Activated naive CD8-positive, alpha-beta T cell treated with anti-CD3 and anti-CD28 coated beads, Interleukin-2, amount 50 U/mL, for 24 hours (primary cell): ENCODE measurements at places on chromosomes 5 and 9.

GRCh38 chr9:123419091-123419490 is 63.1 kb downstream of the CRB2 start:
- no peak for DNase-seq
- no peak overlapping the region for H3K4me3 ChIP-seq
- no peaks in the 10 kb centered on the region for H3K4me1 ChIP-seq
- no peak overlapping the region for H3K27ac ChIP-seq
- H3K36me3 ChIP-seq = no peaks in the 10 kb centered on the region

GRCh38 chr5:151633892-151634291 is 42.8 kb upstream of the FAT2 start:
- H3K27ac ChIP-seq = no peak overlapping the region
- no peaks in the 10 kb centered on the region for H3K36me3 ChIP-seq
- no peaks in the 10 kb centered on the region for H3K4me1 ChIP-seq
- no peak for DNase-seq
- H3K4me3 ChIP-seq = no peak overlapping the region

GRCh38 chr5:94345257-94345656 is 273.1 kb downstream of the KIAA0825 start:
- no peak overlapping the region for H3K27ac ChIP-seq
- H3K4me1 ChIP-seq = no peaks in the 10 kb centered on the region
- no peaks in the 10 kb centered on the region for H3K27me3 ChIP-seq
- no peak for DNase-seq
- no peak overlapping the region for H3K4me3 ChIP-seq
- H3K36me3 ChIP-seq = peaks cover 2% of the 10 kb centered on the region

GRCh38 chr5:111584651-111585050 is 72.3 kb upstream of the STARD4 start:
- H3K4me3 ChIP-seq = no peak overlapping the region
- H3K4me1 ChIP-seq = peaks cover 40% of the 10 kb centered on the region
- no peaks in the 10 kb centered on the region for H3K27me3 ChIP-seq
- H3K36me3 ChIP-seq = no peaks in the 10 kb centered on the region
- H3K27ac ChIP-seq = peak overlapping the region; percentile 25

GRCh38 chr9:80878556-80878955 is 810.8 kb downstream of the TLE1 start:
- no peak overlapping the region for H3K4me3 ChIP-seq
- DNase-seq = no peak
- no peaks in the 10 kb centered on the region for H3K4me1 ChIP-seq

DNA sequence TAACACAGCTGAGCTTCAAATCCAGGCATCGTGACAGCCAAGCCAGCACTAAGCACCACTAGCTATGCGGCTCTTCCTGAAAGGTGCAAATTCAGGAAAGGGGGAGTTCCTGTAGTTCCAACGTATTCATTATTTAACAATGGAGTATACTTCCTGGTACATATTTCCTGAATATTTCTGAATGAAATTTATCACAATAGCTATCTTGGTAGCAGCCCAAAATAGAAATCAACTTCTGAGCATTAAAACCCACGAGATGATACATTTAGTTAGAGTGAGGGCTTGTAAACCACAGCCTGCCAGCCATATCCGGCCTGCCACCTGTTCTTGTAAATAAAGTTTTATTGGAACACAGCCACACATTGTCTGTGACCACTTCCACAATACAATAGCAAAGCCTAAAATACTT is 109.7 kb upstream of the RETREG1 start:
- no peak for DNase-seq
- peaks cover 3% of the 10 kb centered on the region for H3K27me3 ChIP-seq
- peaks cover 14% of the 10 kb centered on the region for H3K4me1 ChIP-seq
- no peaks in the 10 kb centered on the region for H3K36me3 ChIP-seq

- no peaks in the 10 kb centered on the region for H3K4me1 ChIP-seq
- no peak overlapping the region for H3K27ac ChIP-seq
- H3K4me3 ChIP-seq = no peak overlapping the region
- peaks cover 3% of the 10 kb centered on the region for H3K27me3 ChIP-seq
These were observed 158.5 kb downstream of the TRPM6 start for GRCh38 chr9:74729136-74729695.

- H3K36me3 ChIP-seq = no peaks in the 10 kb centered on the region
- DNase-seq = no peak
- H3K4me3 ChIP-seq = no peak overlapping the region
- H3K4me1 ChIP-seq = no peaks in the 10 kb centered on the region
These were observed 71.9 kb downstream of the MAP1B start for GRCh38 chr5:72179028-72179815.

DNA sequence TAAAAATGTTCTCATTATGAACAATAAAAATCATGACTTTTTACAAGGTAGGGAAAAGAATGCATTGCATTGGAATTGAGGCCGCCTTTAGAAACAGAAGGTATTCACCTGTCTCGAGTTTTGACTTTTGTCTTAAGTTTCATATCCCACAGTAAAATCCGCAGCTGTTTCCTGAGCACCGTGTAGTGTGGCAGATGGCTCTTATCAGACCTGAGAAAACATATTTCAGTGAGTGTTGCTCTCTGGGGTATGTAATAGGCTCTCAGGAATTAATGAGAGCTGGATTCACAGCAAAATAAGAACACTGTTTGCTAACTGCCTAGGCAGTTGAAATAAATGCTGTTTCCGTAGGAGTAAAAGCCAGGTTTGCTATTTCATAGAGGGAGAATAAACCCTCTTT is 221.4 kb downstream of the CFAP90 start:
- no peak overlapping the region for H3K27ac ChIP-seq
- H3K4me3 ChIP-seq = no peak overlapping the region
- H3K4me1 ChIP-seq = no peaks in the 10 kb centered on the region

DNA sequence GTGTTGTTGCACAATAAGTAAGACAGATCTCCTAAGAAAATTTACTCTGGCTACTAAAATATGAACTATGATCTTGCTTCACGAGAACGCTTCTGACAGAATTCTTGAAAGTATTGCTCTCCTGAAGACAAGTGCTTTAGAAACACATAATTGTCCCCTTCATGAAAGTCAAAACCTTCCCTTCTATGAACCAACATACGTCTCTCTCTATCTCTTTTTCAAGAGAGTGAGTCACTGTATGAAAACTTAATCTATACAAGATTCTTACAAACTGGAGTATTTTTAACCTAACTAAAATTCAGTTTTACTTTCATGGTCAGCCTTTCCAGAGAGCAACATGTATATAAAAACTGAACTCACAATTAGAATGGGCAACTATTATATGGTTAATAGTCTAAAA is 688.0 kb upstream of the CTNND2 start:
- H3K27me3 ChIP-seq = no peaks in the 10 kb centered on the region
- no peak overlapping the region for H3K4me3 ChIP-seq
- DNase-seq = no peak
- H3K4me1 ChIP-seq = no peaks in the 10 kb centered on the region
- H3K27ac ChIP-seq = no peak overlapping the region

GRCh38 chr5:312845-313244 is 8.7 kb upstream of the AHRR start:
- no peak for DNase-seq
- H3K4me3 ChIP-seq = no peak overlapping the region
- peaks cover 9% of the 10 kb centered on the region for H3K36me3 ChIP-seq

DNA sequence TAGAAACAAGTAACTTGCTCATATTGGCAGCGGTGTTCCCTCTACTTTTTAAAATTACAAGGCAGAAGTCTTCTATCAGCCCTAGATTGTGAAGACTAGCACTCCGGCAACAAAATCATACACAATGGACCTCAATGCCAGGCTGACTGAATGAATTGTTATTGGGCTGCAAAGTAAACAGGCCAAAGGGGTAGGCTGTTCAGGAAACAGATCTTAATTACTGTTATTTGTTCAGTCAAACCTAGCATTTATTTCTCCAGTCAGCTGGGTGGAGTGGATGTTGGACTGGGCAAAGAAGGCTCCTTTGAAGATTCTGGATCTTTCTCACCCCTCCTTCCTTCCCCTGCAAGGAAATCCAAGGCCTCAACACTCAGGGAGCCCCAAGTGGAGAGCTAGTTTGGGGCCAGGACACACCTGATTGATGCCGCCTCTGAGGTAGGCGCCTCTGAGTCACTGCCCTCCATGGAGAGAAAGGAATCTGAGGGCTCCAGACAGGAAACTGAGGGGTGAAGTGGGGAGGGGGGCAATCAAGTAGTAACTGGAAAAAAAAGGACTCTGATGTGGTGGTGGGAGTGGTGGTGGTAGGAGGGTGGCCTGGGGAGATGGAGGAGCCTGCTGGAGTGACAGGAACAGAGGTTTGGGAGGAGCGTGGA is 35.5 kb downstream of the SERINC5 start:
- no peak overlapping the region for H3K4me3 ChIP-seq
- no peak for DNase-seq
- H3K27ac ChIP-seq = peak overlapping the region; percentile 73
- H3K27me3 ChIP-seq = no peaks in the 10 kb centered on the region

DNA sequence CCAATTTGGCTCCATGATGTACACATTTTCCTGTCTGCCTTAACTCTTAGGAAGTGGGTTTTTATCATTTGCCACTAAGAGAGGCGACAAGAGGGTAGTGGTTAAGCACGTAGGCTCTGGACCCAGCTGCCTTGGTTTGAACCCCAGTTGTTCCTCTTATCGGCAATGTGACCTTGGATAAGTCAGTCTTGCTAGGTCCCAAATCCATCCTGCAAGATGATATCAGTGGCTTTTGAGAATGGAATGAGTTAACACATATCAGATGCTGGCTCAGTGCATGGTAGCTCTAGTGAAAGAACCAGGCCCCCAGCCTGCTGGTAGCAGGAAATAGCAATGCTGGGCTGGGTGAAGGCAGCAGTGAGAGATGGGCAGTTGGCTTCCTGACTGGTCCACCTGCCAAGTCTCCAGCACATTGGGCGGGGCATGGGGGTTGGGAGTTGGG is 72.5 kb downstream of the STK10 start:
- peak overlapping the region; percentile 100 for H3K27ac ChIP-seq
- no peak for DNase-seq
- H3K27me3 ChIP-seq = peaks cover 4% of the 10 kb centered on the region
- H3K36me3 ChIP-seq = peaks cover 29% of the 10 kb centered on the region
- H3K4me3 ChIP-seq = peak overlapping the region; percentile 88

DNA sequence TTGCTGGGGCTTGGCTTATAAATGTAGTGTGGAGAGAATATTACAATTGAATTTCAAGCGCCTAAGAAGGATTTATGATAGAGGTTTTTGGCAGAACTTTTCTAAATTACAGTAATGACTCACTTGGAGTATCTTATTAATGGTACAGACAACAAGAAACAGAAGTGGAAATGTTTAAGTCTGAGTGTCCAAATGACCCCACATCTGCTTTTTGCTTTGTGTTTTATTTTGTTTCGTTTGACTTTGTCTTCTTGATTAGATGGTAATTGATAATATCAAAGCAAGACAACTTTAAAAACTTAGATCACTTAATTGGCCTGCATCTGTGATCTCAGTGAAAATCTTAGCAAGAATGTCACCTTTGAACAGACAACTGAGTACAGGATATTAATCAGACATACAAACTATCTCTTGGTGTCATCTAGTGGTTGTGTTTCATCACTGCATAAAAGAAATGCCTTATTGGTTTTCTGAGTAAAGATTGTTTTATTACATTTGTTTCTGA is 577.4 kb downstream of the ISL1 start:
- no peak for DNase-seq
- H3K4me1 ChIP-seq = no peaks in the 10 kb centered on the region
- H3K27me3 ChIP-seq = no peaks in the 10 kb centered on the region
- H3K27ac ChIP-seq = no peak overlapping the region

DNA sequence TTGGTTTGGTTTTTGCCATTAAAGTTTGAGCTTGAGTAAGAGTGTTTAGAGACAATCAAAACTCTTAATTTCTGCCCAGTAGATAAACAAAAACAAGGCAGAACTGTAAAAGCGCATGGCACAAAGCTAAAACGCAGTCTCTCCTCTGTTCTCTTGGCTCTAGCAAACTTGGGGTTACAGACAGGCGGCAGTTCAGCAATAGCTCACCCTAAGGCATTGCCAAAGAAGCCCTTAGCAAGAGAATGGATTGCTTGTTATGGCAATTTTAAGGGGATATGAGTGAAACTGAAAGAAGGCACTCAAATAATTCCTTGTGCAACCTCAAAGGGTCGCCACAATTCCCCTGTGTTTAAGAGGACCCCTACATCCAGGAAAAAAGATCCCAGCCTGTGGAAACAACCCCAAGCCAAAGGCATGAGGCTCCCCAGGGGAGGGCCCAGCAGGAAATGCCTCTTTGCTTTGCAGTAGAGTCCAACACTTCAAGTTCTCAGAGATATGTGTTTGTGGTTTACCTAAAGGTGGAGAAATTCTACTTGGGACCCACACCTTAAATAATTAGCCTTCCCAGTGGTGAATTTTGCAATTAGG is 317.0 kb upstream of the MPDZ start:
- H3K27me3 ChIP-seq = no peaks in the 10 kb centered on the region
- DNase-seq = no peak
- H3K36me3 ChIP-seq = no peaks in the 10 kb centered on the region
- no peaks in the 10 kb centered on the region for H3K4me1 ChIP-seq
- H3K27ac ChIP-seq = no peak overlapping the region

DNA sequence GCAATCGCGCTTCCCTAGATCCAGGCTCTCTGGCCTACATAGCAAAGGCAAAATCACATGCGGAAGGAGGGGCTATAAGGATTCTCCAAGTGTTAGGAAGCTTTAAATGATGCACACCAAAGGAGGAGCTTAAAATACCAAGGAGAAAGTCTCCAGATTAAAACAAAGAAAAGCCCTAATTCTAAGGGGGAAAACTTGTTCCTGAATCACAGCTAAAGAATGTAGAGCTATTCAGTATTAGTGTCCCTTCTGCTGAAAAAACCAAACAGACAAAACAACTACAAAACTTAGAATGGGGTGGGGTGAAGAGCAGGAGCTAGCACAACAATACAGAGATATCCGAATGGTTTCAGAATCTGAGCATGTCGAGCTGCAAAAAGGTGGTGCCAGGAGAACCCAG is 213.7 kb downstream of the DCP2 start:
- no peak overlapping the region for H3K27ac ChIP-seq
- H3K27me3 ChIP-seq = no peaks in the 10 kb centered on the region
- peaks cover 1% of the 10 kb centered on the region for H3K36me3 ChIP-seq
- H3K4me3 ChIP-seq = no peak overlapping the region

GRCh38 chr5:33400675-33401074 is 40.1 kb upstream of the TARS1 start:
- H3K27me3 ChIP-seq = peaks cover 2% of the 10 kb centered on the region
- H3K27ac ChIP-seq = no peak overlapping the region
- no peak for DNase-seq
- H3K4me1 ChIP-seq = no peaks in the 10 kb centered on the region
- H3K36me3 ChIP-seq = no peaks in the 10 kb centered on the region

- no peak for DNase-seq
- H3K4me3 ChIP-seq = no peak overlapping the region
These were observed 172.7 kb downstream of the GADD45G start for GRCh38 chr9:89777544-89777943.

GRCh38 chr5:116574367-116575325 is at the start of gene SEMA6A:
TSS of gene SEMA6A (minus strand) at chr5:116574823. CDS start at chr5:116504944, 69,879 bp downstream.
- H3K27ac ChIP-seq = peak within 1 kb of the TSS; percentile 14
- peak within 1 kb of the TSS; percentile 75 for H3K4me3 ChIP-seq
- peaks cover 73% of the 10 kb centered on the region for H3K27me3 ChIP-seq
- no peaks in the 10 kb centered on the region for H3K36me3 ChIP-seq
- H3K4me1 ChIP-seq = peaks cover 29% of the 10 kb centered on the region

DNA sequence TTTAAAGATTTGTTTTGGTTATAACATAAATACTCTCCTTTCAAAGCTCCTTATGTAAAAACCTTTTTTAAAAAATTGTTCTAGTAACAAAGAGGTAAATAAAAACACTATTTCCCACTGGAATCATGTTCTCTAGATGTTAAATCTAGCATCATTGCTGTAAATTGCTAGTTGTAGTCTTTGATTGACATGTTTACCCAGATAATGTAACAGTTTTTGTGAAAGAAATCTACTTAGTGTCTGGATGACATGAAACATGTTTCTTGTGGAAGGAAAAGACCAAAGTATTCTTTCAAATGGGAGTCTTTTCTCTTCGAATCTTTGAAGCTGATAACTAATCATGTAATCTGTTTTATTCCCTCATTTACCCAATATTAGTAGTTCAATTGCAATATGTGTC is 1565.9 kb upstream of the WWC1 start:
- no peak overlapping the region for H3K4me3 ChIP-seq
- H3K36me3 ChIP-seq = no peaks in the 10 kb centered on the region
- H3K27me3 ChIP-seq = no peaks in the 10 kb centered on the region
- no peak overlapping the region for H3K27ac ChIP-seq
- no peak for DNase-seq
